Stimulated activated CD4-positive, alpha-beta T cell treated with anti-CD3 and anti-CD28 coated beads, TNF-alpha, amount 100 ng/mL, for 48 hours (primary cell): ENCODE measurements at places on chromosomes 3 and 15.

GRCh38 chr15:85598219-85598618, 196.5 kb downstream of the KLHL25 start:
- DNase-seq, result no peak

DNA sequence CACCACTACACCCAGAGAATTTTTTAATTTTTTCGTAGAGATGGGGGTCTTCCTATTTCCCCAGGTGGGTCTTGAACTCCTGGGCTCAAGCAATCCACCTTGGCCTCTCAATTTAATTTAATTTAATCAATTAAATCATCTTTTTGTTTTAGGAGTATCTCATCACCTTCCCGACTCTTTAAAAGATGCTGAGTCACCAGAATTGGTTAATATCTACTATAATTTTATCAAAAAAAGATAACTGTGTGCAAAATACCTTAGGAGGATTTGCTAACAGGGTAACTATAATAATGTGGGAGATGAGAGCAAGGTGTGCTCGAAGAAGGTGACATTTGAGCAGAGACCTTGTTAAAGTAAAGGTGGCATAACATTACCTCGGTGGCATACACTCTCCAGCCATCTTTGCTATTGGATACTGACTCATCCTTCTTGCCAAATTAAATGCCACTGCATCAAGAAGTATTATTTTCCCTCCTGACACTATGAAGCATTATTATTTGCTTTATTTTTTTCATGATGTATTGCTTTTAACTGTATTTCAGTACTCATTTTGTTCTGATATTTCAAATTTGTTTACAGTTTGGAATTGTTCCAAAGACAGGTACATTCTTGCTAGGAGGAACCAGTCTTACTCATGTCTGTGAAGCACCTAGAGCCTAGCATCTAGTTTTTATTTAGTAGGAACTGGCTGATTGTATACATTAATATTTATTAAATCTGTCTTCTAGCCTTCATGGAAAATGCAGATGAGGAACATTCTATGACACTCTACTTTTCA, 200.7 kb downstream of the MBNL1 start:
- no peak for DNase-seq

GRCh38 chr15:50854601-50855490, 53.6 kb upstream of the AP4E1 start:
- no peak for DNase-seq

GRCh38 chr3:120816728-120817127, 74.2 kb downstream of the GTF2E1 start:
- DNase-seq, result no peak

GRCh38 chr3:126125781-126126251, 41.9 kb upstream of the SLC41A3 start:
- no peak for DNase-seq

- no peak for DNase-seq
Measured at GRCh38 chr3:157132936-157133335, 27.0 kb downstream of the CCNL1 start.

DNA sequence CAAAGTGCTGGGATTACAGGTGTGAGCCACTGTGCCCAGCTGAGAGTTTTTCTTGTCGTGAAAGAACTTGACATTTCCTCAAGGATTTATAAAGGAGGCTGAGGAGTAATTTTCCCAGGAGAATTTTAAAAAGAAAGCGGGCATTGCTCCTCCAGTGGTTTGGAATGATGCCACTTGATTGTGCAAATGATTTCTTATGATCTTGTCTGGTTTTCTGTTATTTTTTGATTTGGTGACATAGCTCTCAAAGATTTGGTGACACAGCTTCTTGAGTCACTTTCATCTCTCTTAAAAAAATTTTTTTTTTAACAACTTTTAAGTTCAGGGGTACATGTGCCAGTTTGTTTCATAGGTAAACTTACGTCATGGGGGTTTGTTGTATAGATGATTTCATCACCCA, 24.6 kb upstream of the NFKBIZ start:
- no peak for DNase-seq

- DNase-seq, result peak; percentile 25
Measured at GRCh38 chr3:179072100-179072438, 460 bp upstream of the ZMAT3 start.

DNA sequence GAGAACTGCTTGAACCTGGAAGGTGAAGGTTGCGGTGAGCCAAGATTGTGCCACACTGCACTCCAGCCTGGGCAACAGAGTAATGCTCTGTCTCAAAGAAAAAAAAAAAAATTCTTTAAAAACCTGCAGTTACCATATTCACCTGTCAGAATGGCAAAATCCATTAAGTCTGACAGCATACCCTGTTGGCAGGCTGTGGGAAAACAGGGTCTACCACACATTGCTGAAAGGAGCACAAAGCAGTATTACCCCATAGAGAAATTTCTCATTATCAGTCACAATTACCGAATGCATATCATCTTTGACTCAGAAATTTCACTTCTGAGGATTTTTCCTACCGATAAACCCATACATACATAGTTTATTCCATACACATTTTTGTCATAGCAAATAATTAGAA, 264.1 kb upstream of the SLCO3A1 start:
- no peak for DNase-seq

- no peak for DNase-seq
Measured at GRCh38 chr15:37221671-37222145, 121.4 kb upstream of the MEIS2 start.

- DNase-seq, result no peak
Measured at GRCh38 chr3:182914341-182914740, 66.0 kb downstream of the DCUN1D1 start.
